A172 (cell line): ENCODE measurements at places on chromosomes 13 and 19. TPM values are rescaled to one million over a fixed set of nuclear protein-coding genes. Genes with fewer than 3 reads are reported as not detected.

- DNase-seq = no peak
Observed at GRCh38 chr13:81377921-81378320, 1037.0 kb upstream of the SPRY2 start.

DNA sequence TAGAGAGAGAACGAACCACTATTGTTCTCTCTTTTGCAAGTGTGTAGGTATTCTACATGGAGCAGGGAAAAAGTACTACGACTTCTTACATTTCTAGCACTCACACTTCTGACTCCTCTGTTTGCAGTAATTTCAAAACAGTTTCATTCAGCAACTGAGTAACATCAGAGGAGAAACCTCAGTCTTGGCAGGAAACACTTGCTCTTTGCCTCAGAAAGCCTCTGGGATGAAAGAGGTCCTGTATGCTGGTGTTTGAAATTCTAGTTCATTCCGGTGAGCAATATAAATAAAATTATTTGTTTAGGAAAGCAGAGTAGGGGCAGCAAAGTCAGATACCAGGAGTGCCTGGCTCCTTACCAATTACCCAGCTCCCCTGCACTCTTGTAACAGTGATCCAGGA, 595.5 kb downstream of the TBC1D4 start:
- no peak for DNase-seq

DNA sequence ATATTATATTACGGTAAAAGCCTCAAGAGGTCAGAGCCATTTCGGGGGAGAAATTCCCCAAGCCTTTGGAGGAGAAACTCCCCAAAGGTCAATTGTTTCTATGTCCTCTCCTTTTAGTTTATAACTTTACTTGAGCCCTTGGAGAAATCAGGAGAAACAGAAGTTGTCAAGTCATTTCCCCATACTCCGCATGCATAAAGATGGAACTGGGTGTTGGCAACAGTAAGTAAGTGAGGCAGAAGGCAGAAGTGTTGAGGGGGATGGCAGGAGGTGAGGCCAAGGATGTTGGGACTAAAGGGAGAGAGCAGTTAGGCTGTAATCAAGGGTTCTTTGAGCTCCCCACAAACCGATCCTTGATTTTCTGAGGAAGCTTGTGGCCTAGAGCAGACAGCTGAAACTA, 307.9 kb downstream of the ENOX1 start:
- no peak for DNase-seq

DNA sequence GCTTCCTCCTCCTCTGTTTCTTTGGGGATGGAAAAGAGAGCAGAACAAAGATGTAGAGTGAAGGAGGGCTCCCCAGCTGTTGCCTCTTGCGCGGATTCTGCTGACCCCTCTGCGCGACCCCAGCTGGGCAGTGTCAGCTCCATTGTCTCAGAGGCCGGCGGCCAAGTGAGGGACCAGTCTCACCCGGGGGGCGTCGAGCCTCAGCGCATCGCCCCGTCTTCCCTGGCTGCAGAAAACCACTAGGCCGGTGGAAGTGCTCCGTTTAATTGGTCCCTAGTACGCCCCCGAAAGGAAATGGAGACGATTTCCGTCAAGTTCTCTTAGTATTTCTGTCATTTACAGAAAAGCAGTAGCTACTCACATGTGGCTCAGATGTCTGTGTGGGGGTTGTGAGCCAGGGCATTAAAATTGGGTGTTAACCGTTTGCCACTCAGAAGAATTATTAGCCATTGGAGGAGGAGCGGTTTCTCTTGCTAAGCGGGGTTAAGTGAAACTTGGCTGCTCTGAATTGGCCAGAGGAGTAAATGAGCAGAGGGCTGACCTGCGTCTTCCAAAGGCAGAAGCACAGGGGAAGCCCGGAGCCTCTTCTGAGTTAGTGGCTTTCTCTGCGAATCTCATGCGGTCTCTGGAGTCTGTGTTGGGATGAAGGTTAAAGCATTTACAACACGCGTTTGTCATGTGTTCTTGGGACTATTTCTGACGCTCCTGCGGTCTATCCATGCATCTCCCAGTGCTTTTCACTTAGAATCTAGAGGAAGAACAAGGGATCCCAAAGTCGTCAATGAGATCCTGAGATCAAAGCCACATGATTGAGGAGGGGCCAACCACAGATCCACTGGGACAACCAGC, 132.8 kb upstream of the MYO16 start:
- DNase-seq = no peak

DNA sequence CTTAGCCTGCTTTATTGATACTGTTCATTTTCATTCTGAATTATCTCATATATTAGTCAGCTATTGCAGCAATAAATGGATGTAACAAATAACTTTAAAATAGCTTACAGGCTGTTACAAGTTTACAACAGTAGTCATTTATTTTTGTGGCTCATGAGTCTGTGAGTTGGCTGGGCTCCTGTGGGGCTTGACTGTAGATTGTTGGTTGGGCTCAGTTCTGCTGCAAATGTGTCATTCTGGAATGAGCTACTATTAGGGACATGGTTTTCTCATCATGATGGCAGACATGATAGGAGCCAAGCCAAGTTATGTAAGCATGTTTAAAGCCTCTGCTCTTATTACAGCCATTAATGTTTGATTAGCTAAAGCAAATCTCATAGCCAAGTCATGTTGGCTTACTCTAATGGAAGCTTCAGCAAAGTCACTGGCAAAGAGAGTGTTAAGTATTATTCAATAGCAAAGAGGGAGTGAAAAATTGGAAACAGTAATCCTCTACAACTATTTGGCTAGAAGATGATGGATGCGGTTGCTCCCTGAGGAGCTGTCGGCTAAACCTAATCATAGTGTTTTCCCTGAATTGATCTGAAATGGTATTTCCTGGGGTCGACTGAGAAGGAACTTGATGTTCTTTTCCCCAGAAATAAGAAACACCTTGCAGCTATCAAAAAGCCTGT, 391.3 kb downstream of the TDRD3 start:
- no peak for DNase-seq

GRCh38 chr13:38685431-38685830, 1.4 kb upstream of the FREM2 start:
- no peak for DNase-seq

GRCh38 chr13:37385248-37385647, 213.3 kb downstream of the POSTN start:
- DNase-seq = no peak

GRCh38 chr19:36963280-36963679, 47.1 kb downstream of the ZNF568 start:
- no peak for DNase-seq

DNA sequence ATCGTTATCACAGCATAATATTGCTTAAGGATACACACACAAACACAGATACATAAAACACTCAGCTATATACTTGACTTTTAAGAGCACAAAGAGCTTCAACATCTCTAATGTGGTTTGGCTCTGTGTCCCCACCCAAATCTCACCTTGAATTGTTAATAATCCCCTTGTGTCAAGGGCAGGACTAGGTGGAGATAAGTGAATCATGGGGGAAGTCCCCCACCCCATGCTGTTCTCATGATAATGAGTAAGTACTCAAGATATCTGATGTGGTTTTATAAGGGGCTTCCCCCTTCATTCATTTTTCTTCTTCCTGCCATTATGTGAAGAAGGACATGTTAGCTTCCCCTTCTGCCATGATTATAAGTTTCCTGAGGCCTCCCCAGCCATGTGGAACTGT, 481.4 kb downstream of the PCDH9 start:
- DNase-seq = peak; percentile 41

- no peak for DNase-seq
Observed at GRCh38 chr13:50345804-50346203, 330.6 kb downstream of the KCNRG start.

DNA sequence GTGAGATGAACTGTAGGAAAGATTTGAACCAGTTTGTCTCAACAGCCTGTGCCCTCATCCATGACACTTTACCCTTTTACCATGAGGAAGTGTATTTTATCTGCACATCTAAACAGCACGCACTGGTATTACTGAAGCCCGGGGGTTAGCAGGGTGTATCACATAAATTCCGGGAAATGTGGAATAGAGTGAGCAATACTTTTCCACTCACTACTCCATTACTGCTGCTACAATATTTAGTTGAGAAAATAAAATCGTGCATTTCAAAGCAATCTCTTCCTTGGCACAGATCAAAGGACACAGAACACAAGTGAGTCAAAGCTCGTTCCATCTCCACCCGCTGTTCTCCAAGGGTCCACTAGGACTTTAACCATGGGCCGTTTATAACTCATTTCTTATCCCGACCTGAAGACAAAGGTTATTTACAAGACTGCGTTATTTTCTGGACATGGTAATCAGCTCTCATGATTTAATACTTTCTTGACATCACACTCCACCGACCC, 35.2 kb downstream of the STK24 start:
- no peak for DNase-seq

DNA sequence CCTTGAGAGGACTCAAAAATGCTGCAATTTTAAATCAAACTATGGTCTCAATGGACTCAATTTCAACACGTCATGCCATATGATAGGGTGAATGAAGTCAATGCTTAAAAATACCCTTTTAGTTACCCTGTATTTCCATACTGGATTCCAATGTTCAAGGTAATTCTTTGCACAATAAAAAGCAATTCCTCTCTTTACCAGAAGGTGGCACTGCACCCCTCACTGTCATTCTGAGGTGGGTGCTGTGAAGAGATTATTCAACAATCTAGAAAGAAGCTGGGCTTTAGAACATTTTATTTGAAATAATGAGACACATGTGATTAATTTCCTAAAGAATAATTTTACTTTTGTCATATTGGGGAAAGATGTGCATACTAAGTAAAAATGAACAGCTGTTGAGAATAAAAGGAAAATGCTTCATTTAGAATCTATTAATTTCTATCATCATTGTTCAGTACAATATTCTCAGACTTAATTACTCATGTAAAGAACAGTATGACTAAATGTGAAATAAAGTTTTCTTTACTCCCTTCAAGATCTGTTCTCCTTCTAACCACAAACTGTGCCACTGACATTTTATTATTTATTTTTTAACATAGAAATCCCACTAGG, 789.1 kb downstream of the GPC5 start:
- DNase-seq = peak; percentile 53

- no peak for DNase-seq
Observed at GRCh38 chr13:72920097-72920496, 138.2 kb downstream of the PIBF1 start.

- no peak for DNase-seq
Observed at GRCh38 chr13:28056426-28056825, 44.0 kb downstream of the FLT3 start.

DNA sequence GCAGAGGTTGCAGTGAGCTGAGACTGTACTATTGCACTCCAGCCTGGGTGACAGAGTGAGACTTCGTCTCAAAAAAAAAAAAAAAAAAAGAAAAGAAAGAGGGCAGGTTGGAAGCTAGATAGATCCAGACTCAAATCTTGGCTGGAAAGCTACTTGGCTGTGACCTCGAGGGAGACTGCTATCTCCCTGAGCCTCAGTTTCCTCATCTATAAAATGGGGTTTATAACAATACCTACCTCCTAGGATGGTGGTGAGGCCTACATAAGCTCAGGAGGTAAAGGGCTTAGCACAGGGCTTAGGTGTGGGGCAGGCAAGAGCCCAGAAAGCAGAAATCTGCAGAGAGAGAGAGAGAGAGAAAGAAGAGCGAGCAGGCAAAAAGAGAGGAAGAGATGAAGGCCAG, 24.2 kb upstream of the DACT3 start:
- DNase-seq = no peak

DNA sequence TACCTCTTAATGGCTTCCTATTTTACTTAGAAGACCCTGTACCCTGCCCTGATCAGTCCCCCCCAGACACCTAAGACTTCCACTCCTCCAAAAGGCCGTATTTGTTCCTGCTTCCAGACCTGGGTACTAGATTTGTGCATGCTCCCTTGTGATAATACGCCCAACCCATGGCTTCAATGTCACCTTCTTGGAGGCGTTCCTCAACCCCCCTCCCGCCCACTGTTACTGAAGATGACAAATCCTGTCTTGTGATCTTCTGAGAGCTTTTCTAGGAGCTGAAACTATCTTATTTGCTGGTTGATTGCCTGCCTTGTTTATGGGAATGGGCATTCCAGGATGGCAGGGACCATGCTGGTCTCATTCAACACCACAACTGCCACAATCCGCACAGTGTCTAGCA, 9.4 kb downstream of the SLC25A23 start:
- DNase-seq = no peak

- DNase-seq = no peak
Observed at GRCh38 chr19:39802958-39803357, 24.3 kb downstream of the LEUTX start.

- peak; percentile 97 for DNase-seq
Observed at GRCh38 chr19:36136964-36137686, 2.7 kb upstream of the CAPNS1 start.

DNA sequence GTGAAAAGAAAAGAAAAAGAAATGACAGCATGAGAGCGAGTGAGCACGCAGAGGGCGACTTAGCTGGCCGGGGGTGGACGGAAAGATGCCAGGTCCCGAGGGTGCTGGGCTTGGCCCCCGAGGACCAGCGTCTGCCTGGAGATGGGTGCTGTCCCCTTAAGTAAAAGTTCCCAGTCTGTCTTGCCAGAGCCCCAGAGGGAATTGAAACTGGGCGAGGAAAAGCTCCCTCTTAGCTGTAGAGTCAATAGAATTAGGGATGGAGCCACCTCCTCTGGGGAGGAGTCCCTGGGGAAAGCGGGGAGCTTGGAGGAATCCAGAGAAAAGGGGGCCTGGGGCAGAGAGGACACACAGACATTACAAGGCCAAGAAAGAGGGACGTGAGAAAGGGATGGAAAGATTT, 13.3 kb downstream of the BCAM start:
- no peak for DNase-seq

DNA sequence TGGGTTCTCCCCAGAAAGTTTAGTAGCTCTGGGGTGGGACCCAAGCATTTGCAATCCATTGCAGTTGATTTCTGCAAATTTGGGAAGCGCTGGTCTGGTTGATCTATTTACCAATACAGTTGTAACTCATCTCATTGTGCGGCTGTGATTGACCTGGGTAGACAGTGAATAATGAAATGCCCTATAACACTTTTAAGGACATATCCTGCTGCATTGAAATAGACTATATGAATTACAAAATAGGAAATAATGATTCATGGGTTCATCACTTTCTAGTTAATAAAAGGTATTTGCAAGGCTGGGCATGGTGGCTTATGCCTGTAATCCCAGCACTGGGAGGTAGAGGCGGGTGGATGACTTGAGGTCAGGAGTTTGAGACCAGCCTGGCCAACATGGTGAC, 59.0 kb upstream of the FARP1 start:
- DNase-seq = no peak

DNA sequence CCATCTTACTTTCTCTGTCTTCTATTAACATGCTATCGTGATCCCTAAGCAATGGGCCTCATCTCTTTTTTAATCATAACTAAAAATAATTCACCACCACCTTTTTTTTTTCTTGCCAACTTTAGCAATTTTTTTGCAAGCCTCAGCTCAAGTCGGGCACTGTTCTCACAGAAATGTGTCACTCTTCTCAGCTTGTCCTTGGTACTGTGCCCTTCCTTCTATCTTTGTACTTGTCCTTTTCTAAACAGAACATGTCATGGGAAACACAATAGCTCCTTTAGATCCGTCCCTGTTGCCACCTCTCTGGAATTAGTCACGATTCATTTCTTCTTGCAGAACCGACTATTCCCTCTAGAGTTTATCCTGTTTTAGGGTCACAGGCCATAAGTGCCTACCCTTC, 10.3 kb downstream of the SERP2 start:
- DNase-seq = no peak

Gene ZNF813
- 2.1 and 2.7 TPM in 2 replicates for total RNA-seq

Gene OR10H2
- total RNA-seq = not detected in 2 replicates

Gene ANGPTL8
- not detected in 2 replicates for total RNA-seq

Gene ICAM1
- total RNA-seq = 0.22 TPM in 1 of 2 replicates, not detected in the other

Gene SYNE4
- 0.12 and 0.29 TPM in 2 replicates for total RNA-seq

Gene NXNL1
- not detected in 2 replicates for total RNA-seq

Gene CD209
- total RNA-seq = not detected in 2 replicates

Gene ONECUT3
- not detected in 2 replicates for total RNA-seq

Gene CD33
- 1.2 and 3.1 TPM in 2 replicates for total RNA-seq

Gene RNF17
- not detected in 2 replicates for total RNA-seq
